ENCODE measurements at places on chromosomes 5 and 9. TPM values are rescaled to one million over a fixed set of nuclear protein-coding genes. Genes with fewer than 3 reads are reported as not detected.

The ACSL6 gene
- not detected for total RNA-seq

The CAST gene
- total RNA-seq = 243 TPM

The IL9 gene
- not detected for total RNA-seq

The SLC34A3 gene
- not detected for total RNA-seq

The SPINK7 gene
- total RNA-seq = not detected

The MEGF10 gene
- total RNA-seq = 0.14 TPM

The NPDC1 gene
- 47.4 TPM for total RNA-seq

The TTF1 gene
- 14.1 TPM for total RNA-seq

The PAPPA gene
- total RNA-seq = 0.13 TPM

The NIM1K gene
- not detected for total RNA-seq

The NR5A1 gene
- total RNA-seq = not detected

The MTREX gene
- 200 TPM for total RNA-seq

Measured in thoracic aorta endothelial cell (primary cell).